NCI-H460 (cell line): ENCODE measurements at places on chromosomes 3 and 15.

DNA sequence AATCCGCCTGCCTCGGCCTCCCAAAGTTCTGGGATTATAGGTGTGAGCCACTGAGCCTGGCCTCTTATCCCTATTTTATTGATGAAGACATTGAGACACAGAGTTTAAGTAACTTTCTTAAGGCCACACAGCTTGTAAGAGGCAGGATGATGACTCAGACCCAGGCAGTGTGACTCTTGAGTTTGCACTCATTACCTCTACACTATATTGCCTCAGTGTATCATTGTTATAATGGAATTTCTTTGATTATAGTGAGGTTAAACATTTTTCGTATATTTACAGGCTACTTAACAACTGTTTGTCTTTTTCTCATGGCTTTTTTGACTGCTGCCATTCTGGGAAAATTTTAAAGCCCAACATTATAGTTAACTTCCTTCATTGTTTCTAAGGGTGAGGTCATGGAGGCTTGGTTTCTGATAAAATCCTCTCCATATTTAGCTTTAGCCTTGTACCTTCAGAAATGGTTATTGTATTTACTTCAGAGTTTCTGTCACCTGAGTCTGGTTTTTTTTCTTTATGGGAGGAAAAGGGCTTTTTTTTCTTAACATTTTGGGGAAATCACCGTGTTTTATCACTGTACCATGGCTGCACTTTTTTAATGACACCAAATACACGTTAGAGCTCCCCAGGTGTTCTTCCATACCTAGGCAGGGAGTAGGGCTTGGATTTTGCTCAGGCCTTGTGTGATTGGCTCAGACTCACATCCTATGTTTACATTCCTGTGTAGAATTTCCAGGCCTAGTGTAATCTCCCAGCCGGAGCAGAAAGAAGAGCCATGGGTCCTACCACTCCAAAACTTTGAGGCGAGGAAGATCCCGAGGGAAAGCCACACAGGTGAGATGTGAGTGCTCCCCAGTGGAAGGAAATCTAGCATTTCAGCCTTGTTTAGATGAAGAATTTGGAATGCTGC lies 6.3 kb downstream of the ZNF774 start:
- peak; percentile 17 for DNase-seq

- DNase-seq = no peak
Measured at GRCh38 chr3:134134698-134135415, 105.1 kb upstream of the SLCO2A1 start.

GRCh38 chr3:126964261-126964660 lies 18.7 kb upstream of the PLXNA1 start:
- no peak for DNase-seq

- DNase-seq = no peak
Measured at GRCh38 chr15:87522997-87523396, 733.5 kb downstream of the NTRK3 start.

- no peak for DNase-seq
Measured at GRCh38 chr3:13019243-13020095, 53.8 kb downstream of the IQSEC1 start.

GRCh38 chr3:33860373-33861050 lies 62.1 kb downstream of the PDCD6IP start:
- DNase-seq = no peak

DNA sequence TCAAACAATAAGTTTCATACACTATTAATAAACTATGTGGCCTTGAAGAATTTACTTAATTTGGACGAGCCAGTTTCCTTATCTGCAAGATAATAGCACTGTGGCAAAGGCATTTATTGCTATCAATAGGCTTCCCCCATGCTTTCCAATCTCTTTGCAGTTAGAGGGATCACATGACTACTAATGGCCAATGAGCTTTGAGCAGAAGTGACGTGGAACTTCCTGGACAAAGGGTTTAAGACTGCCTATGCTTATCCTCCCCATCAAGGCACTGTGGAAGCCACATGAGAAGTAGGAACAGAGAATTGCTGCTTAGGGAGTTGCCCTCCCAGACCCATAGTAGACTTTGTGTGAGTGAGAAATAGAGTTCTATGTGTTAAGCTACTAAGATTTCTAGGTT lies 16.7 kb upstream of the ZMAT3 start:
- DNase-seq = no peak

- peak; percentile 54 for DNase-seq
Measured at GRCh38 chr3:36124118-36124796, 256.0 kb upstream of the STAC start.

DNA sequence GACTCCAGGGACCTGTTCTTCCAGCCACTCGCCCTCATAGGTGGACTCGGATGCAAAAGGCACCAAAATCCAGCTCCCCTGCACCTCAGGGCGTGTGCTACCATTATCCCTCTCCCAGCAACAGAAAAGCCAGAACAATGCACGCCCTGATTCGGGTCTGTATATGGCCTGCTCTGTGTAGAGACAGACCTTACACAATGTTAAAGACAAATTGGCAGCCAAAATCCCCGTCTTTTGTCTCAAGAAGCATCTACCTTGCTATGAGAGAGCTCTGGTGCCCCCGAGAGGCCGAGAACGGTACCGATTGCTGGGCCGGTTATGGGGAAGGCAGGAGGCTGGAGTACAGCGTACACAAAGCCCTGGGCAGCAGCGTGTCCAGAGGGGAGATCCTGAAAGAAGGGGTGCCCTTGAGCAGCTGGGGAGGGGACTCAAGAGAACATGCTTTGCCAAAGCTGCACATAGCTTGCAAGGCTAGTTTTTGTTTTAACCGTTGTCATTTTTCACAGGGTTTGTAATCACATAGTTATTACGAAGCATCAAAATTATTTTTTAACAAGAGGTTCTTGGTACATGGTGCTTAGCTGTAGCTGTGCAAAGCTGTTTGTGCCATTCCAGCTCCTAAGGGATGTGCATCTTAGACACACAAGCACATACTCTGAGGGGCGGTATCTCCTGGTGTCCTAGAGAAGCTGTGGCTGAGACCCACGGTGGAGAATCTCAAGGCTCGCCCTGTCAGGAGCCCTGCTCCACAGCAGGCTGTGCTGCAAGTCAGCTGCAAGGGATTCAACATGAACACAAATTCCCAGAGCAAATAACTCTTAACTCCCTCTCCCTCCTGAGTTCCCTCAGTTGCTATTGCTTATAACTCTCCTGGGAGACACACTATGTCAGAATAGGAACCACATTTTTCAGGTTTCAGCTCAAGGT lies 461.5 kb upstream of the PPP2R3A start:
- peak; percentile 59 for DNase-seq

- DNase-seq = no peak
Measured at GRCh38 chr3:99570061-99570460, 68.3 kb upstream of the COL8A1 start.

GRCh38 chr3:12369598-12369997 lies 80.7 kb downstream of the PPARG start:
- DNase-seq = no peak

DNA sequence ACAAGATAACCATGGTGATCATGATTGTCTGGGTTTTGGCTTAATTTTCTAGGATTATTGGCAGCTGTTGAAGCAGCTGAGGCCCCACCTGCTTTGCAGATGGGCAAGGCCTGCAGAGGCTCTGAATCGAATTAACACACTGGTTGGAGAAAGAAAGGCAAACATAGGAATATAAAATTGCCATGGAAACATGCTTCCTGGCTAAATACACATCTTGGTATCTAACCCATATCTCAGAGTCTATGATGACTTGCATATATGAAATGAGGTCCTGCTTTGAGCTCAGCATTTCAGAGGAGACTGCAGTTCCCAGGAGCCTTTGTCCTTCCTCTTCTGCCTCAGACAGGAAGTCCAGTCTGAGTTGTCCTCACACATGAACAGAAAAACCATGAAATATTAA lies 24.3 kb upstream of the SV2B start:
- DNase-seq = no peak

DNA sequence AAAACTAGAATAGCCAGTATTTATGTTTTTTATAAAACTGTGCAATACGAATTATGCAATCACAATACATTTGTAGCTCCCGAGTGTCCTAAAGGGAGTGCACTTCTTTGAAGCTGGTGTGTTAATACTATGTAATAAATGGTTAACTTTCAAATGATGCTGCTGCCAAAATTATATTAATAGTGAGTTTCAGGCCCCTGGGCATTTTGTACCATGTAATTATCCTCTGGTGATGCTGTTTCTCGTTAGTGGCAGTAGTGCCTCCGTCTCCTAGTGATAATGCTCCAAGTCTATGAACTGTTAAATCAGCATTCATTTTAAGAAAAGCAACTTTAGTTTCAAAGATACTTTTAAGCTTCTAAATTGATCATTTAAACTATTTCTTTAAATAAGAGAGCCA lies 132.7 kb upstream of the BHLHE40 start:
- DNase-seq = no peak

DNA sequence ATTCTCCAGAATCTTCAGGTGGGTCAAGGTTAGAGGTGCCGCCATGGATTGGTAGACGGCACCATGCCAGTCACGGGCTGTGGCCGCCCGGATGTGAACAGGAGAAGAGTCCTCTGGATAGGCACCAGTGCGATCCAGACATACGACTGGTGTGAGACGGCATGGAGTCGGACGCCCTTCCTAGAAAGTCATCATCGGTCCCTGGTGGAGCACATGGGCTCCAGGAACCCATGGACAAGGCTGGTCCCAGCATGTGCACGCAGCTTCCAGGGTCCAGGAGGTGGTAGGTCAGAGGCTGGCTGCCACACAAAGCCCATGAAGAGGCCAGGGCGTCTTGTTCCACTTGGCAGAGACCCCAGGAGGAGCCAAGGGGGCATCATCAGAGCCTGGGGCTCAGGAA lies 276.1 kb upstream of the LRRC3B start:
- DNase-seq = no peak

DNA sequence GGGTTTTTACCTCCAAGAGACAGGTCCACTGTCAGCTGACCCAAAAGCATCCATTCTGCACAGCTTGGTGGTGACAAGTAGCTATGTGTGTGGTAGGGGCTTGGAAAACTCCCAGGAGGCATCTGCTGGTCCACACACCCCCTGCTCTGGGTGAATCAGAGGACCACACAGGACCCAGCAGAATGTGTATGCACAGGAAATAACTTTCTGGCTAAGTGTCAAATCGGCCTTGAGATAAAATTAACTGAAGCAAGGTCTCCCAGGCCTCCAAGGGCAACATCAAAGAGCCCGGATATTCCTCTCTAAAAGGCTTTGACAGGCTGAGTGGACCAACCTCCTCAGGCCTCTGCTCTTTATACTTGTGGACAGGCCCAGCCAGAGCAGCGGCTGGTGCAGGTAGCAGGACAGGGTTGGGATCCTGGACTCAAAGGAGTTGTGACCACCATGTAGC lies 66.5 kb downstream of the CTNNB1 start:
- no peak for DNase-seq

DNA sequence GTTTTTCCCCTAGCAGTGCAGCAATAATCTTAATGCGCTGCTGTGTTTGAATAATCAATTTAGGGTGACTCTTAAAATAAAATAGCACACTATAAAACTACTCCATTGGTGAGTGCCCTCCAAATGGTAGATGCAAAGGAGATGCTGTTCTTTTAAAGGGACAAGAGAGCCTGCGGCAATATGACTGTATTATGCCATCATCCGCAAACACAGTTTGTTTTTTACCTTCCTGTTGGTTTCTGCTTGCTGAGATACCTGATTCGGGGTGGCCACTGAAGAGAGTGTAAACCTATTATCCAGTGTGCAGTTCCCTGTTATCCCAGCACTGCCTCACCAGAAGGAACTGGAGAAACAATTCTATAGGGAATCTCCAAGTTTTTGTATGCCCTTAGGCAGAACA lies 523.1 kb upstream of the TGFBR2 start:
- DNase-seq = no peak

DNA sequence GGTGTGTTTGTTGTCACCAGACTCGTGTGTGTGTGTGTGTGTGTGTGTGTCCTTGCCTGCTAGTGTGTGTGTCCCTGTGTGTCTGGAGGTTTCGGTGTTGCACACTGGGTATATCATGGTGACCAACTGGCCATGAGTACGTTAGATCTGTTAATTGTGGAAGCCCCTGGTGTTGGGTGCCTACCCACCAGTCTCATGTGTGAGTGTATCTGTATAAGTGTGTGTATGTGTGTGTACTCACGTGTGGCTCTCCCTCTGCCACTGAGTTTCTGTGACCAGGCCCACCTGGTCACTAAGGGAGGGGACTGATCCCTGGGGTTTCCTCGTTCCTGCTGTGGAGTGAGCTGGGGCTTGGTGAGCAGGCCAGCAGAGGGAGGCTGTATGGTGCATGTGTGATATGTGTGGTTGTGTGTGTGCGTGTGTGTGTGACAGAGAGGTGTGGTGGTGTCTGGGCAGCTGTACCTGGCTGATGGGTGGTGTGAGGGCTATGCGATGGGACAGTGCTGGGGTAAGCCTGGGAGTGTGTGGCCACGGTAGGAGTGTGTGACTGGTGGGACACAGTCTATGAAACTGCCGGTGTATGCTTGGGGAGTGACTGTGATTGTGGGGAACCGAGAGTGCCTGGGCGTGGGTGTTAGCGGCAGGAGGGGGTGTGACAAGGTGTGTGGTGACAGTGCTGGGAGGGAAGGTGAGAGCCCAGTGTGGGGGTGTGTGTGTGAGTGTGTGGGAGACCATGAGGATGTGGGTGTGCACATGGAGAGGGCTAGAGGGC lies 1.8 kb downstream of the PRKCD start:
- DNase-seq = no peak

- DNase-seq = no peak
Measured at GRCh38 chr3:54046641-54047214, 75.6 kb upstream of the CACNA2D3 start.

- no peak for DNase-seq
Measured at GRCh38 chr15:29969562-29970401, 113.0 kb upstream of the GOLGA8J start.

- DNase-seq = no peak
Measured at GRCh38 chr15:85492406-85492805, 112.0 kb downstream of the AKAP13 start.

GRCh38 chr3:66267031-66267430 lies 46.2 kb downstream of the SLC25A26 start:
- no peak for DNase-seq

DNA sequence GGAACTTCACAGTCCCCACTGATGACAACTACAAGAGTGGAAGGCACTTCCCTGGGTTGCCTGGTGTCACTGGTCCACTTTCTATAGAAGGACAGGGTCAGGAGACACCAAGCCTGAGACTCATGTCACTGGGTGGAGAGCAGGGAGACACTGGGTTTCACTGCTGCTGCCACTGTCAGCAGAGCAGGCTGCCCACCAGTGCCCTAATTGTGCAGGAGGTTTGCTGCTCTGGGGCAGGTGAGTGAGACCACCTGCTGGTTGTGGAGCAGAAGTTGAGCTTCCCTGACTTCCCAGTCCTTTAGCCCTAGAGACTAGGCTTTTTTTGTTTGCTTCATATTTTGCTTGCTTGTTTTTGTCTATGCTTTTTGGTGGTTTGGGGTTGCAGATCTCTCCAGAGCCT lies 528.4 kb upstream of the RGMA start:
- no peak for DNase-seq

GRCh38 chr3:65347166-65347565 lies 659.4 kb upstream of the ADAMTS9 start:
- DNase-seq = no peak

DNA sequence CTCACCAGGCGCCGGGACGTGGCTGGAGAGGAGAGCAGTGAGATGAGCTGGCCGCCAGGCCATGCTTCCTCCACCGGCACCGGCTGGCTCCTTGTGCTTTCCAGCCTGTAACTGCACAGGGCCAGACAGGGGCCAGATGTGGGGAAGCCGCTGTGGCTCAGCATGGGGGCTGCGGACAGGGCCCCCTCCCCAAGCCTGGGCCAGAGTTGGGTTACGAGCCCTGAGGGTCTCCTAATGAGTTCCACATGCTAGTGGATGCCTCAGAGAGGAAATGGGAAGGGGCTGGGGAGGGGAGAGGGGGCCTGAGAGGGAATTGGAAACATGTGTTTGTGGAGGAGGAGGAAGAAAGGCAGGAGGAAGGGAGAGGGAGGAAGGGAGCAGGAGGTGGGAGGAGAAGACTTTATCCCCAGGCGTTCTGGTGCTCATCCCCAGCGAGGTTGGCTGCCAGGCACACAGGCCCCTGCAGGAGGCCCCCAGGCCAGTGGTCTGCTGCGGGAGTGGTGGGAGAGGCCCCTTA lies 11.7 kb upstream of the DUSP7 start:
- DNase-seq = no peak
